ENCODE measurements at places on chromosomes 11 and 22.

GRCh38 chr11:64058494-64058893, 22.8 kb downstream of the FLRT1 start:
- DNase-seq: no peak

- no peak for DNase-seq
Measured at GRCh38 chr11:65433657-65434056, 11.1 kb downstream of the NEAT1 start.

- DNase-seq: no peak
Measured at GRCh38 chr11:429391-429790, 12.4 kb downstream of the ANO9 start.

DNA sequence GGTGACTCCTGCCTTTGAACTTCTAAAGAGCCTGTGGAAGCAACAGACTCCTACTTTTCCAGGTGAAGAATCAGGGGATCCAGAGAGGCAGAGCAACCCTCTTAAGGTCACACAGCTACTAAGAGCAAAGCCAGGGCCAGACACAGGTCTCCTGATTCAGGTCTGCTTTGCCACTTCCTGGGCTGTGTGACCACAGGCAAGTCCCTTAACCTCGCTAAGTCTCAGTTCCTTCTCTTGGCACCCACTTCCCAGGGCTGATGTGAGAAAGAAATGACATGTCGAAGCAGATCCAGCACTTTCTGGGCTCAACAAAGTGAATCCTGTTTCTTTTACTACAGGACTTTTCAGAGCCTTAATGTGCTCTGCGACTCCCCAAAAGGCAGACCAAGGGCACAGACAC, 30.2 kb downstream of the UQCR10 start:
- no peak for DNase-seq

DNA sequence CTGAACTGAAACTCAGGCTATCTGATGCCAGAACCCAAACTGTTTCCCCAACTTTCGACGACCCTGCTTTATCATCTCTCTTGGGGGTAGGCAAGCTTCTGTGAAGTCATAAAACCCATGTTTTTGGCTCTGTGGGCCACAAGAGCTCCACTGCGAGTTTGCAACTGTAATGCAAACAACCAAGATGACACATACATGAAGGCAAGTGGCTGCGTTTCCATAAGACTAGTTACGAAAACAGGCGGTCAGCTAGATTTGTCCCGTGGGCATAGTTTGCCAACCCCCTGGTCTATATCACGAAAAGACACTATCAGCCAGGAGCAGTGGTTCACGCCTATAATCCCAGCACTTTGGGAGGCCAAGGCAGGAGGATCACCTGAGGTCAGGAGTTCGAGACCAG, 37.5 kb downstream of the TPST2 start:
- DNase-seq: no peak

DNA sequence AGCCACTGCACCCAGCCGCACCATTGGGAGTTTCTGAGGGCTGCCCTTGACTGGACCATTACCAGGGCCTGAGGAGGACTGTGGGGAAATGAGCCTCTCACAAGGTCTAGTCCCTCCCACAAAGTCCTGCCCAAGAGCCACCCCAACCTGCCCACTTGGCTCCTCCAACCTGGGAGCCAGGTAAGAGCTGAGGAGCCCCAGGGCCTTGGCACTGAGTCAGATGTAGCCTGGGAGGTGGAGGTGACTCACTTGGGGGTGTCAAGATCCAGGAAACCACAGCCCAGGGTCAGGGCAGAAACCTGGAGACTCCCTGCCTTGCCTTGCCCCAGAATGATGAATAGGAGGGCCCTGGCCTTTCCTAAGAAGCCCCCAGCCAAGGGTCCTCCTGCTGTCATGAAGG, 25.8 kb upstream of the P2RY2 start:
- DNase-seq: no peak

DNA sequence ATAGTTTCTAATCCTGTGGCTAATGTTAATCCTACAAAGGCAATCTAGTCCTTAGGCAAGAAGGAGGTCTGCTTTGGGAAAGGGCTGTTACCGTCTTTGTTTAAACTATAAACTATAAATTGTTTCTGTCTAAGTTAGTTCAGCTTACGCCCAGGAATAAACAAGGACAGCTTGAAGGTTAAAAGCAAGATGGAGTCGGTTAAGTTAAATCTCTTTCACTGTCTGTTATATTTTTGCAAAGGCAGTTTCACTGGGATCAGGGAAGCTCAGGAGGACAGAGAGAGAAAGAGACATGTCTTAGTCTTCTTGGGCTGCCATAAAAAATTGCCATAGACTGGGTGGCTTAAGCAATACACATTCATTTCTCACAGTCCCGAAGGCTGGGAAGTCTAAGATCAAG, 27.6 kb upstream of the CEP295 start:
- no peak for DNase-seq

DNA sequence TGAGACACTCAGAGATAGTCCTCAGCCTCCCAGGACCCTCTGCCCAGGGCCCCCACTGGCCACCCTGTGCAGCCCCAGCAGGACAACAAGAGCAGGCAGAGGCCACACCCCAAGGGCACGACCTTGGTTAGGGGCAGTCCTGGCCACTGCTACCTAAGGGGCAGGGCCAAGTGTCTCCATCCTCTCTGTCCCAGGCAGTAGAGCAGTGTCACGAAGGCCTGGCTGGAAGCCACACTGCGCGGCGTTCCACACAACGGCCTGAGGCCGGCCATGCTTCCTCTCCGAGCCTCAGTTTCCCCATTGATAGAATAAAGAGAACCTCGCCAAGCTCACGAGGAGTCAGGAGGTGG, 1074.3 kb downstream of the BRD1 start:
- DNase-seq: no peak

DNA sequence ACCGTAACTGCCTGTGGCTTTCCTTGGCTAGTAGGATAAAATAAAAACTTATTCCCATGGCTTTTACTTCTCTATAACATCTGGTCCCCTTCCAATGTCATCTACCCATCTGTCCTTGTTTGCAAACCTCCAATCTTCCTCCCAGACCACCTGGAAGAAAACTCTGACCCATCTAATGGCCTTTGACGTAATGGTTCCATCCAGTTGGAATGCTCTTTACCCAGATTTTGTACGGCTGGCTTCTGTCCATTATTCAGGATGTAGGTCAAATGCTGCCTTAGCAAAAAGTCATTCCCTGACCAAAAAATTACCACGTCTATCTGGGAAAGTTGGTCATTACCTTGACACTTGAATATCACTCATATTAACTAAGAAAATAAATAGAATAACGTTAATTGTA, 577.9 kb upstream of the ANO5 start:
- no peak for DNase-seq

- no peak for DNase-seq
Measured at GRCh38 chr22:31628969-31629708, 32.9 kb downstream of the PISD start.

DNA sequence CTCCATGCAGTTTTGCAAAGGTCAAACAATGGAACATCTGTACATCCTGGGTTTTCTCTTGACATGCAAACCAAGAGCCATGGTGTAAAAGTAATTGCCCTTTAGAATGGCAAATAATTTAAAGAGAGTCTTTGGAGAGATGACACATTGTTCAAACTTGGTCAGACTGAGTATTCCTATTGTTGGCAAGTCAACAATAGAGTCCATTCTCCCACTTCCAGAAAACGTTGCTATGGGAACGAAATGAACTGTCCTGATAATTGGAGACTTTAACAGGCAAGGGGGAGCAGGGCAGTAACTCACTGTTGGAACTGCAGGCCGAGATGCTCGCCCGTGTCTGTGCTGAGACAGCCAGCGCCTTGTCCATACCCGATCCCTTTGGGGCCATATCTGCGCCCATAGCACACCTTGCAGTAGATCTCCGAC, 13.9 kb downstream of the CSRP3 start:
- DNase-seq: no peak

GRCh38 chr11:11334607-11335006, 18.4 kb downstream of the CSNK2A3 start:
- no peak for DNase-seq

DNA sequence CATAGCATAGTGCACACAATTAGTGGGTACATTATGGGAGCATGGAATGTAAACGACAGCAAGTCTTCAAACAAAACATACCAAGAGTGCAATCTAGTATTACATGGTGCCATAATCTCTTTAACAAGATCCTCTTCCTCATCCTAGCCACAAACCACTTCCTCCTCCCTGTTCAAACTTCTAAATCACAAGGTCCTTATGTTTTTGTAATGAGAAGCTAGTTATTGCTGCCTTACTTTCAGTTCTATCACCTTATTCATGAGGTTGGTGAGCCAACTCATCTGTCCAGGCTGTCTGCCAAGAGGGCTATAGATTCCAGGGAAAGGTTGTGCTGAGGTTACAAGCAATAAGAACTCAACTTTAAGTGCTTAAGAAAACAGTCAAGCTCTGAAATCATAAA, 195.4 kb upstream of the ARHGAP20 start:
- DNase-seq: peak; percentile 82

GRCh38 chr11:94128291-94128745, 323 bp upstream of the PANX1 start:
- no peak for DNase-seq

DNA sequence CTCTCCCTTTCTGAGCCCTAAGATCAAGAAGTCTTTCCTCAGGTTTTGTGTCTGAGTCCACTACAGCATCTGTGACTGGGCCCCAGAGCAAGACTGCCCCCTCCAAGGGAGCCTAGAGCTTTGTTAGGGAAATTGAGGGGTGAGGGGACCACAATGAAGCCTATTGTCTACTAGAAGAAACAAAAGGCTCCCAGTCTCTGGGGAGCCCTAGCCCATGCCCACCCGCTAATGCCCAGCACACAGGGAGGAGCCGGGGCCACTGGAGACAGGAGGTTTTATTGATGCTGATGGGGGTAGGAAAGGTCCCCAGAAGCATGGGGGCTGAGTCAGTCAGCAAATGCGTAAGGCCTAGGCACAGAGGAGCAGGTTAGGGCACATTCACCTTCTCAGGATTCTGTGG, 14.0 kb downstream of the RHOG start:
- no peak for DNase-seq

DNA sequence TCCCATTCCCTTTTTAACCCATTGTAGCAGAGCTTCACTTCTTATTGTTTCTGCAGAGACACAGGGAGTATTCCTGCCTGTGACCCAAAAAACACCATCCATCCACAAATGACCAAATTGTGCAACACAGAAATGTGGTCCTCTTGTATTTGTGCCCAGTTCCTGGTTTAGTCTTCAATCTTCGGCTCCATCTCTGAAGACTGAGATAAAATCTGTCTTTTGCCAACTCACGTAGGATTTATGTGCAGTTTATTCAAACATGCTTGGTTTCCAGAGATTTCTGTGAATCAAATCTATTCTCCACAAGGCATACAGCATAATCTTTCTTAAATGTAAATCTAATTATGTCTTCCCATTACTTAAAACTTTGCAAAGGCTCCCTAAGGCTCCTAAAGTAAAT, 307.0 kb downstream of the AASDHPPT start:
- DNase-seq: no peak

- DNase-seq: peak; percentile 11
Measured at GRCh38 chr11:58965246-58965985, 26.1 kb downstream of the GLYATL1 start.

GRCh38 chr11:118608360-118609227, 1.2 kb downstream of the PHLDB1 start:
- peak; percentile 94 for DNase-seq

- DNase-seq: peak; percentile 61
Measured at GRCh38 chr22:42959576-42960509, 55.1 kb downstream of the PACSIN2 start.

GRCh38 chr22:27124351-27124966, 467.1 kb downstream of the MIAT start:
- no peak for DNase-seq

DNA sequence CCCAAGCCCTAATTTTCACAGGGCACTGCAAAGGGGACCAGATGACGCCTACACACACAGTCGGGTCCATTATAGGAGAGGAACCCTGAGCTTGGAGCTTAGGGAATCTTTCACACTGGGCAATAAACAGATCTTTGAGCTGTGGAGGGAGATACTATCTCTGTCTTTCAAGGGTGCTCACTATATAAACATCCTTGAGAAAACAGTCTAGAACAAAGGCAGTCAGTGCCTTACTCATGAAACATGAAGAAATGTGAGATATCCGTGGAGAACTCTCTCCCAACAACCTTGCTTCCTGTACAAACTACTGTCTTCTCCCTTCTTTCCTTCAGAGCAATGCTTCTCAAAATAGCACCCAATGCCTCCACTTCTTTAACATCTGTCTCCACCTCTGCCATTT, 109.0 kb upstream of the APOA1 start:
- DNase-seq: peak; percentile 22

DNA sequence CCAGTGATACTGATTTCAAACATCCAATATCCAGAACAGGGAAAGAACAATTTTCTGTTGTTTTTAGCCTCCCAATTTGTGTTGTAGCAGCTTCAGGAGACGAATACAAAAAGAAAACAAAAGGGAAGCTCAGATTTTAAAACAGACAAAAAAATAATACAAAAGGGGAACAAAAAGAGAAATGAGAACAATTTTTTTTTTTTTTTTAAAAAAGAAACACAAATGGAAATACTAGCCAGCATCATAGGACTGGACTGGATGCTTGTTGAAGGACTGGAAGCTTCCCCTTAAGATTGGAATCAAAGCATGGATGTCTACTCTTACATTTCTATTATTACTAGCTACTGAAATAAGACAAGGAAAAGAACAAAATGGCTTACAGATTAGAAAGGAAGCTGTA, 46.5 kb upstream of the SORL1 start:
- no peak for DNase-seq

GRCh38 chr11:560305-561147, at the start of the genes LMNTD2 and RASSF7:
Gene LMNTD2, minus strand, starts transcription at chr11:560738. Its CDS starts 22 bp downstream, at chr11:560716.
Gene RASSF7, plus strand, starts transcription at chr11:560970. Its CDS starts 799 bp downstream, at chr11:561769.
- peak; percentile 95 for DNase-seq

GRCh38 chr22:43931771-43932170, 8.2 kb downstream of the PNPLA3 start:
- no peak for DNase-seq

DNA sequence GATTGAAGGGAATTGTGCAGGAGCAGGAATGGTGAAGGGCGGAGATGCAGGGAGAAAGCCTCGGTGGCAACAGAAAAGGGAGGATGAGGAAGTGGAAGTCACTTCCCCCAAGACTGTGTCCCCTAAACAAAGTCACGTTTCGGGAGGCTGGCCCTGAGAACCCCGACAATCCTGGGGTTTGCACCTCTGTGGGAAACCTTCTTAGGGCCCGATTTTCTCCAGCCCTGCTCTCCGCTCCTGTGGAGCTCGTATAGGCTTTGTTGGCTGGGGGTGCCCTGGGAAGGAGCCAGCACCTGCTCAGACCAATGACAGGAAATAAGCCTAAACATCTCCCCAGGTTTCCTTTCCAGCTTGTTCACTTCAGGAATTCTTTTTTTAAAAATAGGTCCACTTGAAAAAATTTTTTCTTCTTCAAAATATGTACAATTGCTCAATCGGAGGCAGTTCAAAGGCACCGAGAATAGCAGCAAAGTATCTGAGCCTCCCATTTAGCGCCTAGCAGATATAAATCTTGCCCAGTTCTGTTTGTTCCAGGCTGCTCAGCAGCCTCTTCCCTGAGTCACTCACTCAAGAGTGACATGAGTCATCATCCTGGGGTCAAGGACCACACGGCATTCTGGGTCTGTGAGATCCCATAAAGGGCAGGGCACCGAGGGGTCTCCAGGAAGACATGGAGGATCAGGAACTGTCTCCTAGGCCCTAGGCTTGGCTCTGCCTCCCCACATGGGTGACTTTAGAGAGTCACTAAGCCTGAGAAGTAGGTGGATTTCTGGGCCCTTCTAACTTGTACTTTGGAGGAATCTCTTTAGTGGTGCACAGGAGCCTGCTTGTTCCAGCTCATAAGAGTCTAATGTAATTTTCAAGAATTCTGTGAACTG, 34.0 kb downstream of the IRAG1 start:
- DNase-seq: peak; percentile 93

Data from adipocyte (in vitro differentiated cells).